ENCODE measurements at places on chromosomes 6 and 20.

DNA sequence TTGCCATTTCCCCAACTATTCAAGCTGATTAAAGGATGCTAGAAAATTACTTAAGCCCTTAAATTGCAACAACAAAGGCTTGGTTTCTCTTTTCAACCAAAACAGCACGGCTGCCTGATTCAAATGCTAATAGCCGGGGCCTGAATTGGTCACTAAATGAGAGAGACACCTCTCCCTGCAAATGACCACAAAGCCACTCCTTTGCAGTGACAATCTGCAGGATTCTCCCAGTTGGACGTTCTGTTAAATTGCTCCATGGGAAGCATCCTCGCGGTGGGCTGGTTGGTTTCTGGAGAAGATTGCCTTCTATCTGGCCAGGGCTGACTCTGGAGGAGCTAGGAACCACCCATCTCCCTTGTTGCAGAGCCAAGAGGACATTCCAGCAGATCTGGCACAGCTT, 29.7 kb upstream of the TBXT start:
- no peak for DNase-seq

DNA sequence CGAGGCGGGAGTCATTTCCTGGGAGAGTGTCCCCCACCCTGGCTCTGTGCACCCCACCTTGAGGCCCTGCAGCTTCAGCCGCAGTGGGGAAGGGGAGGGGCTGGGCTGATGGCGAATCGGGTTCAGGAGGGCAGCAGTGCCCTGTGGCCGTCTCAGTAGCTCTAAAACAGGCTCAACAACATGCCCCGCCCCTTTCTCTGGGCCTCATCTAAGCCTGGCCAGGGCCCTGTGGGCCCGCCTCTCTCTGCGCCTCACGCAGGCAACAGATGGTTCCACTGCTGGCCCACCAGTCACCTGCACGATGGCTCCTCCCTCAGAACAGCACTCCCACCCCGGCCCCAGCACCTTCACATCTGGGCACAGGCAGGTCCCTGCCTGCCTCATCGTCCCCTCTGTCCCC, 30.2 kb downstream of the CHRNA4 start:
- DNase-seq, result no peak

GRCh38 chr6:55980627-55981211, 105.3 kb upstream of the BMP5 start:
- no peak for DNase-seq

DNA sequence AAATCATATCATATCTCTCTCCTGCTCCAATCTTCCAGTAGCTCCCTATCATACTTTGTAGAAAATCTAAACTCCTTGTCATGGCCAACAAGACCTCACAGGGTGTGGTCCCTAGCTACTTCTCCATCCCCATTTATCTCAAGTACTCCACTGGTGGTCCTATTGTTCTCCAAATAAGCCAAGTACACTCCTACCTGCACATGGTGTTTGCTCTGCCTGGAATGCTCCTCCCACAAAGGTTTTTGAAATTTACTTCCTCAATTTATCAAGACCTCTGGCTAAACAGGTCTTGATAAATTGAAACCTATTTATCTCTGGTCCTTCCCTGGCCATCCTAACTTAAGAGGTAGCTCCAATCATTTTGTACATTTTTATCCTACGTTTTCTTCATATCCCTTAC, 12.1 kb downstream of the TMX4 start:
- DNase-seq, result no peak

DNA sequence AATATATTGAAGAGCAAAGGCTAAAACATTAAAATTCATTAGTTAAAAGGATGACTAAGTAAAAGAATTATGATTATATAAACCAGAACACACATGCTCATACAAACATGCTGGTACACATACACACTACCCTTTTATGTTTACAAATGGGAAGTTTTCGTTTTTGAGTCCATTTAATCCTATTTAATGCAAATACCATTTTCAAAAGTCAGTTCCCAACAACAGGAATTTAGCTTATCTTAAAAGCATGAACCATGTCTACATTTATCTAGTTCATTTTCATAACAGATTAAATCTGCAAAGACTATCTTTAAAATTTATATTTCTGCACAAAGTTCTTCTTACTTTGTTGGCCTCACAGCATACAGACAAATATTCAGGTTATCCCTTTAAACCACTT, 42.5 kb downstream of the MAN1A1 start:
- DNase-seq, result no peak

DNA sequence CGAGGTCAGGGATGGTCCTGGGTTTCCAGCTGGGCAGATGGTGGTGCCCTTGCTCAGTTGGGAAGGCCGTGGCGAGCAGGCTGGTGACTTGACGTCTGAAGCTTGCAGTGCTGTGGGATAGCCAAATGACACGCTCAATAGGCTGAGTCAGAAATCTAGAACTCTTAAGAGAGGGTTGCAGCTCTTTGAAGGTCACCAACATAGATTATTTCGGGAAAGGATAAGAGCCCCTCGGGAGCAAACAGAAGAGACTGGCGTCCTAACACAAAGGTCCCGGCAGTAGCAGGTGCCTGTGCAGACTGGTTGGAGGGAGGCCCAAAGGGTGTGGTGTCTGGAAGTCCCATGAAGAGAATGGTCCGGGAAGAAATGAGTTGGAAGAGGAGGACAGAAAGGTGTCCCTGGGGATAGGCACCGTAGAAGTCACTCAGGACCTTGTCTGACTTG, 18.4 kb downstream of the PKIG start:
- DNase-seq, result no peak

DNA sequence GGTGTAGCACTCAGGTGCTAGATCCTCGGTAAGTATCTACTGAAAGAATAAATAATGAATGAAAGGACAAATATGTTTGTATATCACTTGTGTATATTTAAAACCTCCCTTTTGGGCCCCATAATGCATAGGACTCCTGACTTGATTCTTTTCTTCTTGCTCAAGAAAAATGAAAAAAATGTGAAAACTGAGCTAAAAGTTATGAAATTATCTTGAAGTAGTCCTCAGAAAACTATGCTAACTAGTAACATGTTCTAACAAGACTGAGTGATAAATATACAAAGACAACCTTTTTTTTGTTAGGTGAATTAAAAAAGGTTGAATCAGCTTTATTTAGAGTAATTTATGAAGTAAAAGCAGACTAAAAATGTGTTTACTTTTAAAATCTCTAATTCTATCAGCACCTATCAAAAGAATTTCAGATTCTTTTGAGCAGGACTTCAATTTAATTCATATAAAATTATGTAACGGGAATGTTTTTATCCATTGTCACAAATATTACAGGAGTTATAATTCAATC, 247.8 kb upstream of the JAG1 start:
- DNase-seq, result no peak

DNA sequence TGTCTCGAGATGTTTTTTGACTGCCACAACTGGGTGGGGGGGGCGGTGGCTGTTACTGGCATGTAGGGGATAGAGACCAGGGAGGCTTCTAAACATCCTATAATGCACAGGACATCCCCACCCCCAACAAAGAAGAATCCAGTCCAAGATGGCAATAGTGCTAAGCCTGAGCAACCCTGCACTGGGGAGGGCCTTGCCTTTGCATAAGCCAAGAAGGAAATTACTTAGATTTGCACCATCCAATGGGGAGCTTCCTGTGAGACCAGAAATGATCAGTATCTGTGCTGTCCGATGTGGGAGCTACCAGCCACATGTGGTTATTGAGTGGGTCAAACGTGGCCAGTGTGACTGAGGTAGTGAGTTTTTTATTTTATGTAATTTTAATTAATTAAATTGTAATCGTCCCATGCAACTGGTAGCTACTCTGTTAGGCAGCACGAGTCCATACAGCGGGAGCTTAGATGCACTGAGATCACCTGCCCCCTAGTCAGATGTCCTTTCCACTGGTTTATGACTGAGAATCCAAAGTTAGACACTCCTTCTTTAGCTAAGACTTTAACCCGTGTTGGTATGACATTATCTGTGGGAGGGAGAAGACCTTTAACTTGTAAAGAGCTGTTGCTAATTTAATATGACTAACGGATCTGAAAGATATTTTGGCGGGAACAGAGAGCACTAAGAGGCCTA, 97.4 kb upstream of the NEDD9 start:
- DNase-seq, result no peak

DNA sequence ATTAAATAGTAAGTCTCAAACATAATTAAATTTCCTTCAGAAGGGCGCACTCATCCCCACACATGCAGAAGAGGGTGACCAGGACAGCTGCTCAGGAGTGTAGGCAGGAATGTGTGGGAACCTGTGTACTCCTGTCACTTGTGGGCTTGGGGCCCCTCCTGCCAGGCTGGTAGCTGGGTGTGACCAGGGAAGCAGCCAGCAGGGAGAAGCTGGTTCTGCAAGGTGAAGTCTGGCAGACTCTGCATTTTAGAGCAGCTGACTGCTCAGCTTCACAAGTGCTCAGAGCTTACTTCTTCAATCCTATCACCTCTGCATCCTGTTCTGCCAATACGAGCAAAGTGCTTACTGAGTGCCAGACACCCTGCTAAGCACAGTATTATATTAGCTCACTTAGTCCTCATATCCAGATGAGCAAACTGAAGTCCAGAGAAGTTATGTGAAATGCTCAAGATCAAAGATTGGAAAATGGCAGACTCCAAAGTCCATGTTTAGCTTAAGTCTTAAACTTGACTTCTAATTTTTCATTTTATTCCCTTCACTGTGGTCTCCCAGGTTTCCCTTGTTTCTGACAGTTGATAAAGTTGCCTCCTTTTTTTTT, 27.9 kb downstream of the ELMO2 start:
- DNase-seq, result no peak

DNA sequence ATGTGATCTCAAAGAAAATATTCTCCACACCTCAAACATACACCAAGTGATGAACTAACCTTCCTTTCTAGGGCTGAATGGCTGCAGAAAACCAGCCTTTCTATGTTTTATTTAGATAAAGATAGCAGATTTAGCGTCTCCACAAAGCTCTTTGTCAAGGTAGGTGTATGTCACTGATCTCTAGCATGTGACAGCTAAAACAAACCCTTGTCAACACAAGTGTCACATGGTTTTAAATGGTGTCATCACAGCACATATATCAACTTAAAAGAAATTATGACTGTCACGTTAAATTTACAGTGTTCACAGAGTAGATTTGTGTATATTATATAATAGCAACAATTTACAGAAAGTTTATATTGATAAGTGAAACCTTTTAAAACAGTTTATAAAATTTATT, 58.3 kb downstream of the TENT5A start:
- DNase-seq, result no peak
